Immature natural killer cell (primary cell): ENCODE measurements at places on chromosomes 4 and X.

GRCh38 chrX:23788521-23788920 is 5.5 kb downstream of the SAT1 start:
- no peak for DNase-seq

GRCh38 chr4:86809809-86810208 is 39.4 kb downstream of the SLC10A6 start:
- no peak for DNase-seq

DNA sequence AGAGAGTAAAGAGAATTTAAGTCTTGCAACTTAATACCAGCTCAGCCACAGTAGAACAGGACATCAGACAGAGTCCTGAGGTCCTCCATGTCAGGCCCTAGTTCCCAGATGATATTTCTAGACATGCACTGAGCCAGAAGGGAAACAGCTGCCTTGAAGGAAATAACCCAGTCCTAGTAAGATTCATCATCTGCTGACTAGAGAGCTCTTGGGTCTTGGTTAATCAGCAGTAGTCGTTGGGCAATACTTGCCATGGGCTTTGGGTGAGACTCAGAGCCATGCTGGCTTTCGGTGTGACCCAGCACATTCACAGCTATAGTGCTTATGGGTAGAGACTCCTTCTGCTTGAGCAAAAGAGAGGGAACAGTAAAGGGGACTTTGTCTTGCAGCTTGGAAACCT is 379.1 kb downstream of the AR start:
- no peak for DNase-seq

GRCh38 chr4:52862639-52863161 is 583 bp downstream of the RASL11B start:
- DNase-seq: no peak

DNA sequence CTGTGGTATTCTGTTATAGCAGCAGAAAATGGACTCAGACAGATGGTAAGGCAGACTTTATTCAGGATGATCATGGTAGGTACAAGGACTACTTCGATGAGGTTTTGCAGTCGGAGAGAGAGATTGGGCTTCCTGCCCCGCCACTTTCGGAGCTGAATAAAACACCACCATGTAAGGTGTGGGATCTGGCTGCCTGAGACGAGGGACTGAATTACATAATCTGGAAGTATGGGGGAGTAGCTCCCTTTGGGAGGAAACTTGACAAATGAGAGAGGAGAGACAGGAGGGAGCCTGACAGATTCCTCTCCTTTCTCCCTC is 255.5 kb upstream of the GATB start:
- no peak for DNase-seq

DNA sequence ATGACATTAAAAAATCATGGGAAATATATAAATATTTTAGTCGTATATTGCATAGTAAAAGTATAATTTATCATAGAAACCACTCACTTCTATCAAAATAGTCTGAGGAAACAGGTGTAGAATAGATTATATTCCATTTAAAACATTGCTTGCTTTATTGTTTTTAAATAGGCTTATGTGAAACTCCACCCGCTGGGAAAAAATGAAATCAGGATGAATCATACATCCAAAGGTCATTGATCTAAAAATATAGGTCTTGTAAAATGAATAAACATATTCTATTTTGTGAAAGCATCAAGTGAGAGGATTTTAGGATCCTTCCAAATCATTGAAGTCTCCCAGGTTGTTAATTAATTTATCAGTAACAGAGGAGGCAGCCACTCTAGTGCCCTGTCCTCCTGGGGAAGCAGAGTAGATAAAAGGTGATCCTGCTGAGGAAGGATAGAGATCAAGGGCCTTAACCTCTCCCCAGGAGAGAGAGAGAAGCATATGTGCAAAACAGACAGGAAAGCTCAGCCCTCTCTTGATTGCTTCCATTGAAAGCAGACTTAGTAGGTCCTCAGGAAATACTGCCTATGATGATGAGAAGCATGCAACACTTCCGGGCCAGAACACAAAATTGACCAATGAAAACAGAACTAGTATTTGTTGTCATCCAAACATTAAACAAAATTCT is 96.8 kb upstream of the MAP9 start:
- no peak for DNase-seq

DNA sequence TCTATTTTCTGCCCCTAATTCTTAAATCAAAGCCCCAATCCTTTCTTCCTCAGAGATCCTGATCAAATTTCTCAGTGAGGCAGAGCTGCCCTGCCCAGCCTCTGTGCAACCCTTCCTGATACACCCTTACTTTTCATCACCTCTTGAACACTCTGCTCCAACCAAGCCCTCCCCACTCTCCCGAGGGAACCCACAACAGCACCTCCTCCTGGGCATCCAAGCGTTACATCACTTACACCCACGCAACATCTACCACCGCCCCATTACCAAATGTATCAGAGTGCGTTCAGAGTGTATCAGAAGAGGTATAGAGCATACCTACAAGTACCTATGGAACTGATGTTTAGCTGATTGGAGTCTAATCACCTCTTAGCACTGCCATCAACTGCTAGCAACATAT is 186.5 kb downstream of the RAP1GDS1 start:
- no peak for DNase-seq

GRCh38 chr4:107619066-107619465 is 101.0 kb downstream of the PAPSS1 start:
- no peak for DNase-seq

GRCh38 chr4:102832105-102832504 is 4.8 kb upstream of the UBE2D3 start:
- DNase-seq: no peak

GRCh38 chrX:101668143-101668542 is 8.5 kb upstream of the ARMCX2 start:
- DNase-seq: no peak

- no peak for DNase-seq
Measured at GRCh38 chr4:165828928-165829327, 44.1 kb upstream of the TLL1 start.

DNA sequence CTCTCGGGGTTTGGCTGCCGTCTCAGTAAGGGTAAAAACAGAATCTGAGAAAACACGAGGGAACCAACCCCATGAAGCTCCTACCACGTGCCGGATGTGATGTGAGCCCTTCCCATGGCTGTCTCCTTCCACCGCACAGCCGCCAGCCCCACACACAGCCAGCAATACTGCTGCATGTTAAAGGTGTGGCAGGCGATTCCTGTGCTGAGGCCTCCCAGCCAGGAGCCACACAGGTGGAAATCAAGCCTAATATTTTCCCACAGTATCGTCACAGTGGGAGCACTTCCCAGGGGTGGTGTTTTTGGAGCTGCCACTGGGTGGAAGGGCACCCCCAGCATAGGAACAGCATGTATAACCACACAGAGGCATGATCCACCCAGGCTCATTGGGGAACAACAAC is 77.5 kb downstream of the SLC2A9 start:
- DNase-seq: no peak

GRCh38 chr4:139142087-139142486 is 34.9 kb downstream of the ELF2 start:
- DNase-seq: no peak

- no peak for DNase-seq
Measured at GRCh38 chr4:81431971-81432370, 39.7 kb downstream of the RASGEF1B start.

DNA sequence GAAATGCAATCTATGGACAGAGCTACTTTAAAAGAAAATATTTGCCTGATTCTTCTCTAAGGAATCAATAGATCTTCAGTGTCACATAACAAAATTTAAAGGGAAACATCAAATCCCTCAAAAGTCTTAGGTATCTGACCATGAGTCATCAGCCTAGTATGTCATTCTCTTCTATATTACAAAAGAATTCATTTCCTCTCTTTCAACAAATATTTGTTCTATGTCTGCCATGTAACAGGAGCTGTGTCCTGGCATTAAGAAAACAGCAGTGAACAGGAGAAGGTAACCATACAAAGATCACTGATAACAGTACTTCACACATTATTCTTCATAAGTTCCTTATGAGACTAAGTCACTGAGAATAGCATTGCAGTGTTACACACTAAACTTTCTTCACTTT is 243.6 kb upstream of the DKK2 start:
- no peak for DNase-seq

- no peak for DNase-seq
Measured at GRCh38 chr4:622996-623913, 2.1 kb upstream of the PDE6B start.

DNA sequence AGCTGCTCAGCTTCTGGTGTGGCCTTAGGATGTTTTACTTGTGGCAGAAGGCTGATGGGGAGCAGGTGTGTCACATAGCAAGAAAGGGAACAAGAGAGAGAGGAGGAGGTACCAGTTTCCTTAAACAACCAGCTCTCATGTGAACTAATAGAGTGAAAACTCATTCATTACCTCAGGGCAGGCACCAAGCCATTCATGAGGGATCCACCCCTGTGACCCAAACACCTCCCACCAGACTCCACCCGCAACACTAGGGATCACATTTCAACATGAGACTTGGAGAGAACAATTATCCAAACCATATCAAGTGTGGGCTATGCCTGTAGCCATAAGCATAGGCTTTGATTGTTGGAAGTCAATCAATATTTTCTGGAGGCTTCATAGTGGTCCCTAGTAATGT is 56.0 kb downstream of the GSX2 start:
- no peak for DNase-seq

DNA sequence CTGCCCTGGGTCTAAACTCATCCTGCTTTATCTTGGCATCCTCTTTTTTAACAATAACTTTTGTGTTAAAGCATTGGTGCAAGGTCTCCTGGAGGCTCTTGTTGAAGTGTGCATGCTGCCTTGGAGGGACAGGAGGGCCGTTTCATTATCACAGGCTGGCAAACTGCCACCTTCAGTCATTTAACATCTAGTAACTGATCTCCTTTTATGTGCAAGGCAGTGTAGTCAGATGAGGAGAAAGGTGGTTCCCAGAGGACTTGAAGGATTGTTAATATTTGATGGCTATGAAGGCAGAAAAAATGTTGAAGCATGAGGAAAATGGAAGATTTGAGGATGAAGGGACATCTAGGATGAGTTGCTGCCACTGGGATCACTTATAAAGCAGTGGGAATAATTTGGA is 439.4 kb downstream of the RAPGEF2 start:
- no peak for DNase-seq

GRCh38 chr4:106690487-106690886 is 321.9 kb upstream of the GIMD1 start:
- peak; percentile 14 for DNase-seq

DNA sequence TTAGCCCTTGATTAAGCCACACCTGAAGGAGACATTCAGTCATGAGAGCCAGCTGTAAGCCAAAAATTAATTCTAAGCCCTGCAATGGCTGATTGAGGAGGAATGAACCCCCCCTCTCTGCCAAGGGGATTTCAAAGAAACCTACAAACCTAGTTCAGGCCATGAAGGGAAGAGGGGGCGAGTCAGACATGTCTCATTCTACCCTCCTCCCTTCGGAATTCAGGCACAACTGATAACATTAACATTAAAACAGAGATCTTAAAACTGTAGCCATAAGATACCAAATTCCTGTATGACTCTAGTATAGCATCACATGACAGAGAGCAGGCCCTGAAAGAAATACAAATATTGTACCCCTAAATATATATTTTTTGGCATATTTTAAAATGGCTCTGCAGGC is 40.4 kb upstream of the AFAP1 start:
- no peak for DNase-seq

GRCh38 chrX:105323928-105324327 is 103.4 kb upstream of the TEX13A start:
- no peak for DNase-seq

GRCh38 chr4:122771724-122772123 is 39.2 kb downstream of the BBS12 start:
- DNase-seq: no peak

DNA sequence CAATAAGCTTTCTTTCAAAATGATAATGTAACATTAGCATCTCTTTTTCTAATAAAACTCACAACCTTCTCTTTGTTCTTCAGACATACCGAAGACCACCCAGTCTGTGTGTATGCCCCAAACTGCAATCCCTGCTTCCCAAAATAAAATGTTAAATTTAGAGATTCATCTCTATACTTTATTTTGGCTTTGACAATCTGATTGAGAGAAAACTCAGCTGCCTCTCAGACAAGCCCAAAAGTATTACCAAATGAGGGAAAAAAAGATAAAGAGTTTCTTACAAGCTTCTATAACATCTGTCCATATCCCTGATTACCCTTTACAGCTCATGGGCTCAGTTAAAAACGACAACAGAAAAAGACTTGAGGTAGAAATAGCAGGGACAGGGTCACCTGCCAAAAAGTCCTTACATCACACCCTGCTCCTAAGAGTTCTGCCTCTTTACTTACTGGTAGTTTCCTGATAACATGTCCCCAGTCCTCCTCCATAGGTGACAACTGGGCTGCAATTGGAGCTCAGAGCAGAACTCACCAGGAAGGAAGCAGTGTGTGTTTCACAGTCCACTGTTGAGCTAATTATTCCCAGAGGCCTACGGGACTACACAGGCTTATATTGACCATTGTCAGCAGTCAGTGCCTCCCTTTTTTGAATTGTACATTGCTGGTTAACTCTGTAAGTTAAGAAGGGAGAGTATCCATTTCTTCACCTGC is 70.9 kb upstream of the FAM9C start:
- DNase-seq: no peak

DNA sequence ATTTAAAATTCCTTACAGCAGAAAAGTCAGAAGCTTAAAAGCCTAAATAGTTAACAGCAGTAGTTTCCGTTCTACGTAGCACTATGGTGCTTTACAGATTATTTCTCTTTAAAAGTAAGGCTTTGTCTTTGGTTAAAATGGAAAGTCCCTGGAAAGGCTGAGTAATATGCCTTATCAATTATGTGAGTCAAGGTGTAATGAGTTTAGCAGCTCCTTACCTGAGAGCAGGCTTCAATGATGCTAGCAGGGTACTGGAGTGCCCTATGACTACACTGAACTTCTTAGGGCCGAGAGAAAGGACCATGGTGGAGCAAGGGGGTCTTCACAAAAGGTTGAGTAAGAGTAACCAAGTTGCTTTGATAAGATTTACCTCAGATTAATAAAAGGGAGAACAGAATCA is 12.6 kb upstream of the NKX6-1 start:
- DNase-seq: no peak

DNA sequence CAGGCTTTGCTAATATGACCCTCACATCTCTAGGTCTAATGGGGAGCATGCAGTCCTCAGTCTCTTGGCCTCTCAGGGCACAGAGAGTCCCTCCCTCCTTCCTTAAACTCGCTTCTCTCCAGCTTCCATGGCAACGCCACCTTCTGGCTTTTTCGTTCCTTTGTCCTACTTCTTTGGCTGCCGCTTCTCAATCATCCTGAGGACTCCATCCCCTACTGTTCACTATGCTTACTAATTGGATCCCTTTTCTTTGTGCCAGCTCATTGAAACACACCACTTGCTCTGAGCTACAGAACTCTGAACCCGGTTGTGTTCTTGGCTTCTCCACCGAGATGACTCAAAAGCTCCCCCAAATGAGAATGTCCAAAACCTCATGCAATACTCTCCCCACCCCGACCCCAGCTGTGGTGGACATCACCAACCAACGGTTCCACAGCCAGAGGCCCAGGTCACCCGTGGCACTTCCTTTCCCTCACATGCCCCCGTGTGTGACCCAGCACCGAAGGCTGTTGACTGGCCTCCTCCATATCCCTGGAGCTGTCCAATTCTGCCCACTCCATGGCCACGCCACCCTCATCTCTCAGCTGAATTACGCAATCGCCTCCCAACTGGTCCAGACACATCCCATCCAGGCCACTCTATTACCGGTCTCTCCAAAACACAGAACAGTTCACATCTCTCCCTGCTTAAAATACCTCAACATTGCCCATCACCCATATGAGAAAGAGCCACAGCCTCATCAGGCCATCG is 34.7 kb downstream of the CRMP1 start:
- no peak for DNase-seq
